ENCODE measurements at places on chromosomes 6 and 20.

GRCh38 chr6:136764517-136764993 is 27.7 kb downstream of the MAP3K5 start:
- DNase-seq: no peak

GRCh38 chr6:43367245-43367984 is 2.0 kb downstream of the ZNF318 start:
- DNase-seq: no peak

- DNase-seq: peak; percentile 52
Observed at GRCh38 chr20:19784511-19785172, 26.6 kb downstream of the RIN2 start.

- no peak for DNase-seq
Observed at GRCh38 chr6:110296241-110297025, 61.7 kb downstream of the METTL24 start.

GRCh38 chr20:25270829-25271251 is 23.0 kb downstream of the PYGB start:
- no peak for DNase-seq

Data from iPS DF 6.9 (cell line).